GM23338 (cell line): ENCODE measurements at places on chromosomes 5 and 9. TPM values are rescaled to one million over a fixed set of nuclear protein-coding genes. Genes with fewer than 3 reads are reported as not detected.
A peak's percentile ranks its signal among the peaks of the same experiment; 100 is the strongest.

POLE3 gene
- total RNA-seq, result 39.2 and 44.4 TPM in 2 replicates

FAM193B gene
- total RNA-seq, result 46.9 and 58.6 TPM in 2 replicates

FEM1C gene
- 21.6 and 22.3 TPM in 2 replicates for total RNA-seq

PLPP7 gene
- 2.4 and 4.4 TPM in 2 replicates for total RNA-seq

GRCh38 chr5:91388362-91388761 is 5.2 kb upstream of the ARRDC3 start:
- no peaks in the 10 kb centered on the region for H3K27me3 ChIP-seq
- 0 out of 2 replicates have a peak, but pooled peaks cover 4% of the 10 kb centered on the region for H3K4me1 ChIP-seq
- no peaks in the 10 kb centered on the region for H3K36me3 ChIP-seq
- H3K27ac ChIP-seq, result no peak overlapping the region
- DNase-seq, result no peak

DNA sequence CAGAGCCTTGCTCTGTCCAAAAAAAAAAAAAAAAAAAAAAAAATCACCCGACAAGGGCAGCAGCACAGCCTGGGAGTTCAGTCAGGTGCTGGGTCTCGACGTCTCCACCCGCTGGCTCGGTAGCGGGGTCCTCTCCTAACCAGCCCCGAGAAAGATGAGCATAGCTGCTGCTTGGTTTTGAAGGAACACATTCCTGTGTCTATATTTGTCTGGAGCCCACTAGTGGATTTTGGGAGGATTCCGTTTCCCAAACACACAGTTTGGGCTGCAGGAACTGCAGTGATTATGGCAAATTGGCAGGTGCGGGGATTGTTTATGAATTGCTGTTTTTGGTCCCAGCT is 1.2 kb downstream of the OTULINL start:
- H3K27ac ChIP-seq, result no peak overlapping the region
- H3K36me3 ChIP-seq, result 0 out of 2 replicates have a peak, but pooled peaks cover 5% of the 10 kb centered on the region
- peak overlapping the region; percentile 88 for H3K4me3 ChIP-seq
- peaks cover 37% of the 10 kb centered on the region for H3K27me3 ChIP-seq
- no peak for DNase-seq

GRCh38 chr9:134373269-134373668 is 47.0 kb downstream of the RXRA start:
- H3K36me3 ChIP-seq, result no peaks in the 10 kb centered on the region
- H3K4me3 ChIP-seq, result no peak overlapping the region
- no peaks in the 10 kb centered on the region for H3K4me1 ChIP-seq
- DNase-seq, result no peak
- no peaks in the 10 kb centered on the region for H3K27me3 ChIP-seq

- no peak overlapping the region for H3K27ac ChIP-seq
- no peaks in the 10 kb centered on the region for H3K27me3 ChIP-seq
- peak overlapping the region; percentile 56 for H3K4me3 ChIP-seq
Measured at GRCh38 chr5:168291964-168292785, 730 bp downstream of the WWC1 start.

- no peaks in the 10 kb centered on the region for H3K36me3 ChIP-seq
- H3K4me1 ChIP-seq, result no peaks in the 10 kb centered on the region
- DNase-seq, result no peak
- H3K27me3 ChIP-seq, result no peaks in the 10 kb centered on the region
- no peak overlapping the region for H3K27ac ChIP-seq
- H3K4me3 ChIP-seq, result no peak overlapping the region
Measured at GRCh38 chr5:156755421-156756087, 94.5 kb upstream of the PPP1R2B start.

DNA sequence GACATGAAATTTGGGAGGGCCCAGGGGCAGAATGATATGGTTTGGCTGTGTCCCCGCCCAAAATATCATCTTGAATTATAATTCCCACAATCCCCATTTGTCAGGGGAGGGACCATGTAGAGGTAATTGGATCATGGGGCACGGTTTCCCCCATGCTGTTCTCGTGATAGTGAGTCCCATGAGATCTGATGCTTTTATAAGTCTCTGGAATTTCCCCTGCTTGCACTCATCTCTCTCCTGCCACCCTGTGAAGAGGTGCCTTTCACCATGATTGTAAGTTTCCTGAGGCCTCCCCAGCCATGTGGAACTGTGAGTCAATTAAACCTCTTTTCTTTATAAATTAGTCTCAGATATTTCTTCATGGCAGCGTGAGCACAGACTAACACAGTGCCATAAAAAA is 11.3 kb downstream of the FBXO10 start:
- no peaks in the 10 kb centered on the region; the same call in 1 of the 2 replicates for H3K4me1 ChIP-seq
- DNase-seq, result no peak
- H3K27me3 ChIP-seq, result no peaks in the 10 kb centered on the region
- no peak overlapping the region for H3K27ac ChIP-seq
